ENCODE measurements at places on chromosomes 2 and 18.

- no peak for DNase-seq
Observed at GRCh38 chr2:217114117-217114516, 254.3 kb upstream of the TNP1 start.

DNA sequence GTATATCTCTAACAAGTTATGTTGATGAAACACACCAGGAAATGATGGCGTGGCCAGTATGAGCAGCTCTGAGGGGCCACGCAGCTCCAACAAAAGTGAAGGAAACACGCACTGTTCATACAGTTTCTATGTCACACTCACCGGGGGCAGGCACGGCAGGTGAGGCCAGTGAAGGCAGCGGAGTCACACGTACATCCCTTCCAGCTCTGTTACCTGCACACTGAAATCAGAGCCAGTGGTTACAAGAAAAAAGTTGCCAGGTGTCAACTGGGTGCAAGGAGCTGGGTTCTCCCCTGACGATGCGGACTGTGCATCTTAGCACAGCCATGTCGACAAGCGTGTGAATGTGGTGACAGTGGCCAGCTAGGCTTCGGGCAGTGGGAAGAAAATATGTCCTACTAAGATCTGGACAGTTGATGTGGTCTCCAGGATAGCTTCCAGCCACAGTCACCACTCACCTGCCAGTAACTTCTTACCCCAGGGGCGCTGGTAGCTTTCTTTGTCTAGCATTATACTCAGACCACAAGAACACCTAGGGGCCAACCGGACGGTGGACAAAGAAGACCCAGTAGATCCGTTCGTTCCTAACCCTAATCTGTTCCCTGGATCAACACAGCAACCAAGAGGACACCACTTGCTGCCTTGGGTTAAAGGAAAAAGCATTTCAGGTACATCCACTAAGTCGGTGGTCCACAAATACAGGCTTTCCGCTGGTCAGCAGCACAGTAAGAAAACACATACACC, 10.1 kb downstream of the HJURP start:
- no peak for DNase-seq

GRCh38 chr18:26185267-26185666, 41.0 kb upstream of the TAF4B start:
- DNase-seq, result no peak

DNA sequence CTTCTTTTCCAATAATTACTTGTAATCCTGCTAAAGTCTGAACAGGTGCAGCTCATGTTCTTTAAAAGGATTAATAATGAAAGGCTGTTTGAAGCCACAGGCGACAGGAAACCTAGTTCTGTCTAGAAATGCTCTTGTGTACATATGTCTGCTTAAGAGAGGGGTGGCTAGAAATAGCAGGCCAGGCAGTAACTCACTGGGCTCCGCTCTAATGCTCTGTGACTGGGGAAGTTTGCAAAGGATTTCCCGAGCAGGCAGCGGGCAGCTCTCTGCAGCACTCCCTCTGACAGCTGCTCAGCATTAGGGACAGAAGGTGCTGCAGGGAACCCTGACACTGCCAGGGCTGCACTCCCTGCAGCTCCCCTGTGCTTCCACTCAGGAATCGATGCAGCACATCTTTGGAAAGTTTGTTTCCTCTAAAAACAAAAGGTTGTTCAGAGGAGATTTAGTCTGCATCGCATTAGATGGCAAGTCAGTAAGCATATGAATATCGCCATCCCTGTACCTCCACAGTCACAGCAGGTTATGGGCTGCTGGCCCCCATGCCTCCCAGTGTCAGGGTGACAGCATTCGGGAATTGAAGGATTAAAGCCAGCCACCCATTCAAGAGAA, 33.1 kb upstream of the TTC39C start:
- DNase-seq, result no peak

- no peak for DNase-seq
Observed at GRCh38 chr2:226669249-226669648, 130.4 kb downstream of the IRS1 start.

GRCh38 chr2:29000481-29000880, 19.4 kb downstream of the TOGARAM2 start:
- peak; percentile 53 for DNase-seq

DNA sequence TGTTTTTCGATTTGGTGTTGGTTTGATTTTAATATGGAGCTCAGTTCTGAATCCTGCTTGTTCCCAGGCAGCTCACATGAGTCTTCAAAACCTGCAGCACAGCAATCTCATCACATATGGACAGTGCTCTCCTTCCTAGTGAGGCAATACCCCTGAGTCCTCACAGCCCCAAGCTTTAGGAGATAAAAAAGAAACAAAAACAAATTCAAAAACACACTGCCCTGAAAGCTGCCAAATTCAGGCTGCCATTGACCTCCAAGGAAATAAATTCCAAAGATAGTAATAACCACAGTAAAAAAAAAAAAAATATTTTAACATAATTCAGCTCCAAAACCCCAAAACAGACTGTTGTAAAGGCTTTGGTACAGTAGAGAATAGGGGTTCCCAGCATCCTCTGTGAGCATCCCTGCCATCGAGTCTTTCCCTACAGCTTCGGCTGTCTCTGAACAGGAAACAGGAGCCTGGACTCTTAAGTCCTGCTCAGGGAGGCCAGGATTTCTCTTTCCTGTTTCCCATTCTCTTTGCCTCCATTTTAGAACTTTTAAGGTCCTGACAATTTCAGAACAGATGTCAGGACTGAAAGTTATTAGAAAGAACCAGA, 14.7 kb upstream of the SP3 start:
- DNase-seq, result no peak

GRCh38 chr2:239160226-239161143, 240.3 kb downstream of the HDAC4 start:
- DNase-seq, result no peak

GRCh38 chr2:49359721-49360406, 205.5 kb upstream of the FSHR start:
- no peak for DNase-seq

GRCh38 chr2:112577756-112578155, 6.7 kb upstream of the CHCHD5 start:
- DNase-seq, result no peak

GRCh38 chr2:50345701-50346591, 686.0 kb downstream of the NRXN1 start:
- no peak for DNase-seq

- DNase-seq, result no peak
Observed at GRCh38 chr2:111039628-111040383, 80.9 kb upstream of the BCL2L11 start.
